ENCODE measurements at places on chromosomes 5 and 9. TPM values are rescaled to one million over a fixed set of nuclear protein-coding genes. Genes with fewer than 3 reads are reported as not detected.
A peak's percentile ranks its signal among the peaks of the same experiment; 100 is the strongest.

- peaks cover 3% of the 10 kb centered on the region for H3K4me1 ChIP-seq
- no peaks in the 10 kb centered on the region for H3K36me3 ChIP-seq
- no peak for DNase-seq
- no peak overlapping the region for H3K4me3 ChIP-seq
These were observed 404.0 kb downstream of the PDE4D start for GRCh38 chr5:59489551-59489950.

GRCh38 chr5:78811121-78811817, 162.7 kb upstream of the LHFPL2 start:
- no peak overlapping the region for H3K27ac ChIP-seq
- no peaks in the 10 kb centered on the region for H3K4me1 ChIP-seq
- H3K4me3 ChIP-seq: no peak overlapping the region
- H3K36me3 ChIP-seq: peaks cover 2% of the 10 kb centered on the region

DNA sequence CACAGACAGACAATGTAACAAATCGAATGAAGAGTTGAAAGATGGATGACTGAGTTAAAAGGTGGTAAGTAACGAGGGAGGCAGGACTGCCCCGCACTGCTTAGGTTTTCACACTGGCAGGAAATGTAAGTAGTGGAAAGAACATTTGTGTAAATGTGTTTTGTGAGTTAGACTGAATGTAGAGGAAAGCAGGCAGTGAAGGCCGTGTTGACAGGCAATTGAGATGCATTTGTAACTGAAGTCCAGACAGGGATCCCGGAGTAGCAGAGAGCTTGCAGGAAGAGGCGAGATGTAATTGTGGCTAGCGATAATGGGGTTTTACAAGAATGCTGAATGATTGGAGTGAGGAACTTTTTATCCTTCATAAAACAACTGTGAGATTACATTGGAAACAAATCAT, 20.0 kb upstream of the SH3PXD2B start:
- H3K4me1 ChIP-seq: no peaks in the 10 kb centered on the region
- no peak overlapping the region for H3K4me3 ChIP-seq
- no peak for DNase-seq
- no peak overlapping the region for H3K27ac ChIP-seq
- H3K27me3 ChIP-seq: peaks cover 5% of the 10 kb centered on the region

GRCh38 chr9:87787735-87788134, 61.8 kb downstream of the CTSL start:
- H3K36me3 ChIP-seq: no peaks in the 10 kb centered on the region
- peaks cover 2% of the 10 kb centered on the region for H3K4me1 ChIP-seq
- DNase-seq: no peak
- H3K4me3 ChIP-seq: no peak overlapping the region

- H3K27ac ChIP-seq: no peak overlapping the region
- H3K36me3 ChIP-seq: no peaks in the 10 kb centered on the region
- peaks cover 8% of the 10 kb centered on the region for H3K4me1 ChIP-seq
- H3K4me3 ChIP-seq: no peak overlapping the region
- no peak for DNase-seq
- no peaks in the 10 kb centered on the region for H3K27me3 ChIP-seq
These were observed 107.5 kb downstream of the NDFIP1 start for GRCh38 chr5:142215915-142216681.

- peaks cover 63% of the 10 kb centered on the region for H3K4me1 ChIP-seq
- H3K4me3 ChIP-seq: peak overlapping the region; percentile 76
- peak; percentile 94 for DNase-seq
- H3K27me3 ChIP-seq: no peaks in the 10 kb centered on the region
- H3K36me3 ChIP-seq: peaks cover 22% of the 10 kb centered on the region
These were observed 2.5 kb upstream of the CDK9 start for GRCh38 chr9:127783111-127784008.

GRCh38 chr5:6470672-6471071, 22.0 kb downstream of the UBE2QL1 start:
- no peaks in the 10 kb centered on the region for H3K36me3 ChIP-seq
- no peak overlapping the region for H3K27ac ChIP-seq

DNA sequence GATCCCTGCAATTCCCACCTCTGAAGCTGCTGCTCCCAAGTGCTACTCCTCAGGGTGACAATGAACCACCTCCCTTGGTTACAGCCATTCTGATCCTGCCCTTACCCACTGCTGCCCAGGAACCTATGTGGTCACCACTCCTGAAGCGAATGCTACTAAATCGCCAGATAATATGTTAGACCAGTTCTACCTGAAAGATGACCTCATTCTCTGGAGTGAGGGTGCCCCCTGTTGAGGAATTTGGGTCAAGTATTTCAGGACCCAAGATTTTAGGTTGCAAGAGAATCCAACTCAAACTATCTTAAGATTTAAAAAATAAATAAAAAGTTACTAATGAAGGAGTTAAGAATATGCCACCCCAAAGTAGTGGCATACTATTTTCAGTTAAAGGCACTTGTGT, 5.8 kb upstream of the SNAPC3 start:
- peak; percentile 63 for DNase-seq
- H3K36me3 ChIP-seq: no peaks in the 10 kb centered on the region
- H3K27me3 ChIP-seq: no peaks in the 10 kb centered on the region
- no peak overlapping the region for H3K27ac ChIP-seq

- no peaks in the 10 kb centered on the region for H3K27me3 ChIP-seq
- no peaks in the 10 kb centered on the region for H3K36me3 ChIP-seq
- H3K27ac ChIP-seq: no peak overlapping the region
- DNase-seq: no peak
- H3K4me1 ChIP-seq: no peaks in the 10 kb centered on the region
These were observed 23.7 kb upstream of the TAS2R1 start for GRCh38 chr5:9653811-9654210.

DNA sequence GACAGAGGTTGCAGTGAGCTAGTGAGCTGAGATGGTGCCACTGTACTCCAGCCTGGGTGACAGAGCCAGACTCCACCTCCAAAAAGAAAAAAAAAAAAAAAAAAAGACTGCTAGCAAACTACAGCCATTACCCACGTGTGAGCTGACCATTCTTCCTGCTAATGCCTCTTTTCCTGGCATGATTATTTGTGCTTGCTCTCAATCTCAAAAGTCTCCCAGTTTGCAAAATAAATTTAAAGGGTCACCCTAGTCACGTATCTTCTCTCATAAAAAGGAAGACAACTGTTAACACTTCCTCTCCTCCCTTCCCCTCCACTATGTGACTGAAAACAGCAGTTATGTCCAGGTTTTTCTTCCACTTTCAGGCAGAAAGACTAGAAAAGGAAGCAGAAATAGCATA, 37.2 kb downstream of the TRIM36 start:
- H3K4me3 ChIP-seq: no peak overlapping the region
- no peak for DNase-seq
- H3K36me3 ChIP-seq: no peaks in the 10 kb centered on the region
- H3K4me1 ChIP-seq: no peaks in the 10 kb centered on the region

GRCh38 chr9:119009249-119009648, 360.0 kb downstream of the BRINP1 start:
- DNase-seq: no peak

- DNase-seq: no peak
- H3K36me3 ChIP-seq: no peaks in the 10 kb centered on the region
- H3K27me3 ChIP-seq: no peaks in the 10 kb centered on the region
- no peak overlapping the region for H3K4me3 ChIP-seq
- no peak overlapping the region for H3K27ac ChIP-seq
These were observed 14.0 kb upstream of the PWWP2A start for GRCh38 chr5:160133071-160133917.

GRCh38 chr9:127154390-127155191, 32.2 kb upstream of the ANGPTL2 start:
- no peaks in the 10 kb centered on the region for H3K36me3 ChIP-seq
- no peak overlapping the region for H3K4me3 ChIP-seq
- DNase-seq: no peak
- no peak overlapping the region for H3K27ac ChIP-seq
- no peaks in the 10 kb centered on the region for H3K27me3 ChIP-seq

- no peaks in the 10 kb centered on the region for H3K4me1 ChIP-seq
- H3K4me3 ChIP-seq: no peak overlapping the region
- H3K27me3 ChIP-seq: no peaks in the 10 kb centered on the region
- no peaks in the 10 kb centered on the region for H3K36me3 ChIP-seq
These were observed 273.6 kb upstream of the CTNND2 start for GRCh38 chr5:12177851-12178250.

GRCh38 chr5:17105744-17106418, 111.5 kb upstream of the BASP1 start:
- no peaks in the 10 kb centered on the region for H3K36me3 ChIP-seq
- H3K27me3 ChIP-seq: no peaks in the 10 kb centered on the region
- H3K27ac ChIP-seq: no peak overlapping the region
- no peak overlapping the region for H3K4me3 ChIP-seq
- H3K4me1 ChIP-seq: no peaks in the 10 kb centered on the region

GRCh38 chr5:1122511-1123294, 10.8 kb upstream of the SLC12A7 start:
- H3K27me3 ChIP-seq: no peaks in the 10 kb centered on the region
- H3K36me3 ChIP-seq: no peaks in the 10 kb centered on the region
- no peak for DNase-seq
- H3K27ac ChIP-seq: no peak overlapping the region
- peaks cover 8% of the 10 kb centered on the region for H3K4me1 ChIP-seq
- no peak overlapping the region for H3K4me3 ChIP-seq

DNA sequence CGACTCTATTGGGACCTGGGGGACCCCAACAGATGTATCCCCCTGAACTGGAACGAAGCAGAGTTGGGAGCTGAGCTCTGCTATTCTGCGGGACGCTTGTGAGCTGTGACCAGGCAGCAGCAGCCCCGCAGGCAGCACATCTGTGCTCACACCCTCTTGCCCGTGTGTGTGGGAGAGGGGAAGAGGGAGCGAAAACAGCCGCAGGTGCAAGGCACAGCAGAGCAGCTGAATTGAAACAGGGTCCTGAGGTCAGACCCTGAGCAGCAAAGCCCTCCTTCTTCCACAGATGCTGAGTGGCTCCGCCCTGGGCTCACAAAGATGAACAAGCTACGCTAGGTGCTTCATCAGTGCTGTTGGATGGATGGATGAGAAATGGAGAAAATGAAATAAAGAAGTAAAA, 198.7 kb downstream of the HSPA4 start:
- H3K36me3 ChIP-seq: no peaks in the 10 kb centered on the region
- H3K4me1 ChIP-seq: peaks cover under 1% of the 10 kb centered on the region
- H3K27me3 ChIP-seq: no peaks in the 10 kb centered on the region
- H3K27ac ChIP-seq: no peak overlapping the region
- no peak for DNase-seq

- no peaks in the 10 kb centered on the region for H3K4me1 ChIP-seq
- H3K27me3 ChIP-seq: peaks cover 3% of the 10 kb centered on the region
- no peak overlapping the region for H3K27ac ChIP-seq
- DNase-seq: no peak
These were observed 139.7 kb upstream of the RUSC2 start for GRCh38 chr9:35350212-35350611.

- no peak for DNase-seq
- peaks cover 88% of the 10 kb centered on the region for H3K4me1 ChIP-seq
- no peak overlapping the region for H3K4me3 ChIP-seq
- peaks cover 95% of the 10 kb centered on the region for H3K36me3 ChIP-seq
These were observed 23.8 kb downstream of the C5orf58 start for GRCh38 chr5:170256571-170256970.

GRCh38 chr5:134524272-134524825, 1.1 kb upstream of the JADE2 start:
- no peaks in the 10 kb centered on the region for H3K36me3 ChIP-seq
- peak overlapping the region; percentile 88 for H3K4me3 ChIP-seq
- peak overlapping the region; percentile 98 for H3K27ac ChIP-seq

GRCh38 chr5:80255431-80255810, 427 bp downstream of the SERINC5 start:
- H3K27me3 ChIP-seq: no peaks in the 10 kb centered on the region
- H3K36me3 ChIP-seq: peaks cover 43% of the 10 kb centered on the region
- H3K4me3 ChIP-seq: peak overlapping the region; percentile 97
- H3K4me1 ChIP-seq: peaks cover 42% of the 10 kb centered on the region
- DNase-seq: peak; percentile 59

GRCh38 chr9:132020820-132021510, 58.7 kb downstream of the MED27 start:
- no peak for DNase-seq
- H3K4me3 ChIP-seq: no peak overlapping the region
- no peak overlapping the region for H3K27ac ChIP-seq
- no peaks in the 10 kb centered on the region for H3K27me3 ChIP-seq
- H3K4me1 ChIP-seq: no peaks in the 10 kb centered on the region

DNA sequence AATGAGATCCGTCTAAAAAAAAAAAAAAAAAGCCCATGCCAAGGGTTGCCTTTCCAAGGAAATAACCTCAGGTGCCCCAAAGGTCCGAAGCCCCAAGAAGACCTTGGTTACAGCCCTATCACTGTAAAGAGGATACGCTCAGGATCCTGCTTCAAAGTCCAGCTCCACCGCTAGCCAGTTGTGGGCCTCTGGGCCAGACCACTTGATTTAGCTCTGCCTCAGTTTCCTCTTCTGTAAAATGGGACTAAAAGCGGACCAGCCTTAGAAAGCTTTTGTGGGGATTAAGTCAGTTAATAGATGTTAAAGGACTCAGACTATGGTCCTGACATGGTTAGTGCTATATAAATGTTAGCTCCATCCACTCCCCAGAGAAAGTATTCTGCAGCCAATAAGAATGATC, 48.7 kb upstream of the ORM1 start:
- H3K4me3 ChIP-seq: no peak overlapping the region
- no peaks in the 10 kb centered on the region for H3K4me1 ChIP-seq
- H3K27ac ChIP-seq: no peak overlapping the region

DNA sequence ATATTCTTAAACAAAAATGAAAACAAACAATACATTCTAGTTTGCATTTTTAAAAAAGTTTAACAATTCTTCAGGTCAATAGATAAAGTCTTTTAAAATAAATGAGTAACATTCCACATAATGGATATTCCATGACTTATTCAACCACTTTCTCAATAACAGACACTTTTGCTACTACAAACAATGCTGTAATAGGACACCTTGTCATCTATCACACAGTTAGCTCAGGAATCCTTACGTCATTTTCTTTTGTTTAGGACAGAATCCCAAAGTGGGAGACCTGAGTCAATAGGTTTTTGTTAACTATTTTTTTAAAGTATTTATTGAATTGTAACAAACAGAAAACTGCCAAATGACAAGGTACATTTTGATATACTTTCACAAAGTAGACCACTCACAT, 72.5 kb downstream of the CEP120 start:
- peaks cover 11% of the 10 kb centered on the region for H3K36me3 ChIP-seq
- H3K27me3 ChIP-seq: no peaks in the 10 kb centered on the region
- H3K4me3 ChIP-seq: no peak overlapping the region
- no peaks in the 10 kb centered on the region for H3K4me1 ChIP-seq
- DNase-seq: no peak
- no peak overlapping the region for H3K27ac ChIP-seq

The ADGRD2 gene
- not detected for total RNA-seq

The SLC22A4 gene
- 0.88 TPM for total RNA-seq

The MARCOL gene
- not detected for total RNA-seq

The PRLR gene
- not detected for total RNA-seq

The SREK1 gene
- 53.9 TPM for total RNA-seq

The TMEM252 gene
- not detected for total RNA-seq

The MSX2 gene
- not detected for total RNA-seq

The IFNB1 gene
- total RNA-seq: 1.1 TPM

The ELOVL7 gene
- total RNA-seq: not detected

The CDKN2B gene
- total RNA-seq: not detected

Measured in activated CD8-positive, alpha-beta T cell treated with anti-CD3 and anti-CD28 coated beads for 36 hours (primary cell).